ENCODE measurements at places on chromosomes 7 and 10.
A peak's percentile ranks its signal among the peaks of the same experiment; 100 is the strongest.

DNA sequence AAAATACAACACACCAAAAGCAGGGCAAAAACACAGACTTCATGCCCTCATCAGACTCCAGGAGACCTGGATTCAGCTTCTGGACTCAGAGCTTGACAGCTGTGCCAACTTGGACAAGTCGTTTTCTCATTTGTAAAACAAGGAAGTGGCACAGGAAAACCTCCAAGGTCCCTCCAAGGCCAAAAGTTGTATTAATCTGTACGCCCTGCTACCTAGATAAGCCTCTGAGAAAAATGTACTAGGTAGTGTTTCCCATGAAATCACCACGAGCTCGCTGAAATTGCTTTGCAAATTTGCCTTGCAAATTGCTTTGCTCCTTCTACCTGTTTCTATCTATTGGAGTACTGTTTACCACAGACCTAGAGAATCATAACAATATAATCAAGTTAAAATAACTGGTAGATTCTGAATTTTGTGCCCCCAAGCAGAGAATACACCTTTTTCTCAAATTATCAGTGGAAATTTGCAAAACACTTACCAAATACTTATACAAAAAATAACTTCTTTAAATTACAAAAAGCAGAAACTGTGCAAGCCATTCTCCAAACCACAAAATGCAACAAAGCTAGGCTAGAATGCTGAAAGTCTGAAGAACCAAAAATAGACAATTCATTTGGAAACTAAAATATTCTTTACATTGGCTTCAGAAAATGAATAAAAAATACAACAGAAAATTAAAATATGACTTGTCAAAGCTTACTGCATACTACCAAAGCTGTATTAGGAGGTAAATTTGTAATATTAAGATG is 158.1 kb upstream of the CHST15 start:
- peak; percentile 31 for DNase-seq

DNA sequence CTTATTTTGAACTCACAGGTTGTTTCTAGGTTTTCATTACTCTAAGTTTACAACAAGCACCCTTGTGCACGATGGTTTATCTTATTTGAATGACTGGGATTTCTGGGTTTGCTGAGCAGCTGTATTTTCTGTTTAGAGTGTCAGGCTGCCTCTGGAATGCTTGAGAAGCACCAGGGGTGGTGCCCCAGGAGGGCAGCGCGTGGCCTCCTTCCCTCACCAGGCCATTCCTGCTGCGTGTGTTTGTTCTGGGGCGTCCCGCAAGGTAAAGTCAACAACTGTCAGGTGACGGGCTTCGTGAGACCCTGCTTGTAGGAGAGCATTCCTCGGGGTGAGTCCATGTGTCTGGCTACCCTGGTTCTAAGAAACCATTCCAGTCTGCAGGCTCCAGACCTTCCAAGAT is 54.9 kb downstream of the FAM171A1 start:
- no peak for DNase-seq

DNA sequence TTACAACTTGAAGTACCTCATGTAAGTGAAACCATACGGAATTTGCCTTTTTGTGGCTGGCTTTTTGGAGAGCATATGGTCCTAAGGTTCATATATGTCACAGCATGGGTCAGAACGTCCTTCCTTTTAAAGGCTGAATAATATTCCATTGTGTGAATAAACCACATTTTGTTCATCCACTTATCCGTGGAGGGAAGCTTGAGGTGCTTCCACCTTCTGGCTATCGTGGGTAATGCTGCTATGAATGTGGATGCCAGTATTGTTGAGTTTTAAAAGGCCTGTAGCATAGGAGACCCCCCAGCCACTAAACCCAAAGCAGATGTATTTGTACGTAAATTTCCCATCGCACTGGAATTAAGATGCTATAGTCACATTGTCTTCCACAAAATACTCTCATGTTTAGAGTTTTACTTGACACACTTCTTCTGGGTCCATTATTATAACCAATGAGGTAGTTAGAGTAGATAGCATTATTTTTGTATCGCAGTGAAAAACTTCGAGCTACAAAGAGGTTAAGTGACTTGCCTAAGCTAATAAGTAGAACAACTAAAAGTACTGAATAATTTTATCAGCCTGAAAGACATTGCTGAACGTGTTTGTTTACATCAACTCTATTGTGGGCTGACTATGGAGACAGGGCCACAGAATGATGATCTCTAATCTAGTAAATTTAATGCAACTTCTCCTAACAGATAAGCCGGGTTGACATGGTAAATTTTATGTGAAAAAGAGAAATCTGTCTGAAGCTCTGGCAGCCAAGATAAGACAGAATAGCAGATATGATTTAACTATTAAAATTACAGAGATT is 183.0 kb upstream of the CTBP2 start:
- DNase-seq = peak; percentile 32

DNA sequence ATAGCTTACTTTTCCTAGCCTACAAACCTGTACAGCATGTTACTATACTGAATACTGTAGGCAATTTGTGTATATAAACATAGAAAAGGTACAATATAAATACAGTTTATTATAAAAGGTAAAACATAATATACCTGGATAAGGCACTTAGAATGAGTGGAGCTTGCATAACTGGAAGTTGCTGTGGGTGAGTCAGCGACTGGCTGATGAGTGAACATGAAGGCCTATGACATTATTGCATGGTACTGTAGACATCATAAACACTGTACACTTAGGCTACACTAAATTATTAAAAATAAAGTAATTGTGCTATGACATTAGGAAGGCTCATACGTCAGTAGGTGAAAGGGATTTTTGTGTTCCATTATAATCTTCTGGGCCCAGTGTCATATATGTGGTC is 228.8 kb downstream of the HDAC9 start:
- DNase-seq = no peak

GRCh38 chr10:69878038-69878437 is 76.3 kb downstream of the COL13A1 start:
- DNase-seq = no peak

DNA sequence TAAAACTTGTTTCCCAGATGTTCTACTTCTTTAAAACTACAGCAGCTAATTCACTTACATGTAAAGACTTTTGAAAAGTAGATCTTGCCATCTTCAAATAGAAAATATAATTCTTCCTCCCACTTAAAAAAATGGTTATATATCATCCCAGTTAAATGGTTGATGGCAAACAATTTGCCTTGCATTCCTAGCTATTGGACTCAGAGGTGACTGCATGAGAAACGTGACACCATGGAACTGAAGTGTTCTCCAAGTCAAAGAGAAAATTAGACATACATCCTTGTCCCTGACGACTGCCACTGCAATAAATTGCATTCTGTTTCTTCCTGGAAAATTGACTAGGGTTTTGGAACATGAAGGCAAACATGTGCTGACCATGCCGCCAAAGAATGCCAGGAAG is 95.0 kb upstream of the POM121L12 start:
- DNase-seq = no peak

GRCh38 chr7:151781161-151781845 is 95.6 kb downstream of the PRKAG2 start:
- no peak for DNase-seq

DNA sequence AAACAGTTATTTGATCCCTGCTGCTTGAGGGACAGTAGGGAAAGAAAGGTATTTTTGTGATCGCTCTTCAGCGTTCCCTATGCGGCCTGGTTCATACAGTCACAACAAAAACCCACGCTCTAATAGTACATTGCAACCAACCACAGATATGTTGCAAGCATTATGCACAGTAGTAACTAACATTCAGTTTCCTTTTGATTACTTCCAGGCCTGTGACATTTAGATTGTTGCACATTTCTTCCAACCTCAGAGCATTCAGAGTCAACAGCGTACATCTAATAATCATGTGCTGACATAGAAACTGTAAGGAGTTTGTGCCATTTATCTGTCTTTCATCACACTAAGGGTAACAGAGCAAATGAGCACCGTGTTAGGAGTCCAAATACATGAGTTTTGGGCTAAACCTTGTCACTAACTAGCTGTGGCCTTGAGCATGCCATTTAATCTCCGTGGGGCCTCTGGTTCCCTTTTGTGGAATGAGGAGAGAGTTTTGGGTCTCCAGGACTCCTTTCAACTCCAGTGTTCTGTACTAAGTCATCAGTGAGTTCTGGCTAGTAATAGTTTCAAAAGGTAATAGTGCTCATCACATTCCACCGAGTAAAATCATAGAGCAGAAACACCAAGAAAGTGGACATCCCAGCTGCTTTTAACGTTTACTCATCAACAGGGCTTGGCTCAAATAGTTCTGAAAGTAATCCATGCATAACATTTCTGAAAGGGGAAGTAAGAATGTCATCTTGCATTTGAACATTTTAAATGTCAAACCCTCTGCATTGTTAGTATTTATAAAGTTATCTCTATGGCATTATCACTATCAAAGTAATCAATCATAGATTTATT is 99.0 kb upstream of the FZD1 start:
- peak; percentile 18 for DNase-seq

- no peak for DNase-seq
Measured at GRCh38 chr7:81902536-81902935, 132.7 kb upstream of the HGF start.

DNA sequence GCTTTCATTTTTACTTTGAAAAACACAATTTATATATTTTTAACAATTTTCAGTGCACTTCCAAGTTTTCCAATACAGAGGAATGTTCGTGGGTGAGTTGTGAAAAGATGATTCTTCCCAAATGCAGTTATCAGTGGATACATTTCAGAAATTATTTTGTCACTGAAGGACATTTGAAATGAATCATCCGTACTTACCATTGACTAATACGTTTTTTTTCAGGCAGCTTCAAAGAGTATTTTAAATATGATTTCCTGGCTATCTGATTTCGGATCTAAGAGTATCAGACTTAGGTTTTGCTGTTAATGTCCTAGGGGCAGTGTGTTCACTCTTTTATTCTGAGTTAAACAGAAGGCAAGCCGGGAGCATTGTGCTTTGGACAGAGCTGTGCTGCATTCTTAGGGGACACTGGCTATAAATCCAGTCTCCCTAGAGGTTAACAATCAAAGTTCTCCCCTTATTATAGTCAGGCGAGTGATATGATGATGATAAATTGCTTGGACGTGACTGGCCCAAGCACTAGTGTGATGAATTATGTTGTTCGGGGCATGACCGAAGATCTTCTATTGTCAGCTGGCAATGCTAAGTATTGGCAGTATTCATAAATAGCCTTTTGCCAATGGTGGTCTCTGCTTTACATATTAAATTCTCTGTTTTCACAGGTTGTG is 4.5 kb downstream of the PTER start:
- no peak for DNase-seq

DNA sequence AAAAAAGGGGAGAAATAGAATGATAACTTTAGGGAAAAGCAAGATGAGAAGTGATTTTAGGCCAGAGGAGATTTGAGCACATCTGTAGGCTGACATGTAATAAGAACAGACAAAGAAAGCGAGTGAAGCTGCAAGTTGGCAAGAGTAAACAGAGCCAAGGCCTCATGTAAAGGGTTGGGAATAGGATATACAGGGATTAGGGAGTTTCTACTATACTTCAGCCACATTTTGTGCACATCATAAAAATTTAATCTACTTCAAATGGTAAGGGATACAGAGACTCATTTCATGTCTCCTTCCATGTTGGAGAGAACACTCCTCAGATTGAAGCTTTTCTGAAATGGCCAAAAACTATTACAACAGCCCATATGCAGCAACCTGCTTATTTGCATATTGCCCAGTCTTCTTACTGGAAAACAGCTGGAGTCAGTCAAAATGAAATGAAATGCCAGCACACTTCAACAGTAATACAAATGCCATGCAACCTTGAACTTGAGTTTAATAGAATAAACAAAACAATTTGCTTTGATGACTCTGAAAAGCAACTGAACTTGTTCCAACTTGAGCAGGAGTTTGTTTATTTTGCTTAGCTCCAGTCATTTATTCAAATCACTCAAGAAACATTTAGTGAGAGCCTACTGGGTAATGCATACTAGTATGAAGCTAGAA is 49.9 kb downstream of the NRCAM start:
- no peak for DNase-seq

DNA sequence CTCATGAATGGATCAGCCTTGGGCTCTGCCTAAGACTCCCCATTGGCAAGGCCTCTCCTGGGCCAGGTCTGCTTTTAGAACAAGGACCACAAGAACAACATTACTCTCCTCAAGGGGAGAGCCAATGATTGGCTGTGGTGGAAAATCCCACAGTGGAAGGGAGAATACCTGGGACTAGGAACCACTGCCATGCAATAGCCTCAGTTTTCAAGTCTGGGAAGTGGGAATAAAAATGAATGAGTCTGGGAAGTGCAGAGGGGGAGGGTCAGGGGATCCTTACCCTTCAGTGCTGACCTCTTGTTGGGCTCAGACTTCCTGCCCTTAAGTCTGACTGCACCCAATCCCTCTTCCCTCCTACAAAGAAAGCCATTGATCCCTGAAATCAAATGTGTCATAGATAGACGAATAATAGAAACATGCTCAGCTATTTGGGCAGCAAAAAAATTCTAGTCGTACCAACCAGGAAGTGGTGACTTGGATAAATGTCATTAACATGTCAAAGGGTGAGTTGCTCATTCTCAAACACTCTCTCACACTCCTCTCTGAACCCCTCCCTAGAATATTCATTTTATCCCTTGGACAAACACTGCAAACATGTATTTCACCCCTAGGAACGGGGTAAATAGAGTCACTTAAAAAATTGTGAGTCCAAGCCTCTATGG is 123.6 kb downstream of the SH3PXD2A start:
- DNase-seq = no peak

- DNase-seq = no peak
Measured at GRCh38 chr7:145474009-145474686, 638.3 kb upstream of the TPK1 start.

- DNase-seq = no peak
Measured at GRCh38 chr7:40300146-40300670, 165.4 kb downstream of the SUGCT start.

GRCh38 chr7:142584765-142585164 is 164.5 kb upstream of the PRSS1 start:
- no peak for DNase-seq

DNA sequence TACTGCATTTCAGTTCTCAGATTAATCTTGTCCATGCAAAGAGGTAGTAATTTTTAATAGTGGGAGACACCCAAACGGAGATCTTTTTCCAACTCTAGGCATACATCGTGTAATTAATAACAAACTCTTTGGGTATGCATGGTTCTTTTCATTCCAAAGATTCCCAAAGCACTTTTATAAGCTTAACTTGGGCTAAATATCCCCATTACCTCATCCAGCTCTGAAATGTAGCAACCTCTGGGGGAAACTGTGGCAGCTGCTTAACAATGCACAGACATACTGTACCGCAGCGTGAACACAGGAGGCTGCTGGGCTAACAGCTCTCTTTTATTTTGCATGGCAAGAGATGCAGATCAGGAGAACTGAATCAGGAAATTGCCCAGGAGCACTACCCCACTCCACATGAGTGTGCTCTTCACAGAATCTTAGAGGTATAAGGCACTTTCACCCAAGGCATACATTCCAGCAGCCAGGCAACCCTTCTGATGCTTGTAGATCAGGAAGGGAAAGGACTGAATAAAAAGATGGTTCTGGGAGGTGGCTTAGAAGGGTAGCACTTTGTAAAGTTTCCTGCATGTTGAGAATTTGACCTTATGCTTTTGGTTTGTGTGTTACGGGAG is 114.4 kb upstream of the GLI3 start:
- no peak for DNase-seq

- no peak for DNase-seq
Measured at GRCh38 chr10:126596472-126597016, 73.9 kb downstream of the C10orf90 start.

- peak; percentile 93 for DNase-seq
Measured at GRCh38 chr7:40221836-40222235, 87.0 kb downstream of the SUGCT start.

- DNase-seq = no peak
Measured at GRCh38 chr7:90412458-90413184, 9.4 kb downstream of the CLDN12 start.

- DNase-seq = peak; percentile 7
Measured at GRCh38 chr7:27073076-27073475, 22.7 kb downstream of the HOXA1 start.

Data from Kasumi-1 (cell line).